NCI-H2081 (cell line): ENCODE measurements at places on chromosomes 7 and 10.

- DNase-seq: no peak
Measured at GRCh38 chr7:44845451-44845850, 2.4 kb downstream of the H2AZ2 start.

GRCh38 chr7:82904871-82905270 lies 257.8 kb downstream of the PCLO start:
- DNase-seq: no peak

- no peak for DNase-seq
Measured at GRCh38 chr10:67098461-67098860, 172.6 kb downstream of the LRRTM3 start.

DNA sequence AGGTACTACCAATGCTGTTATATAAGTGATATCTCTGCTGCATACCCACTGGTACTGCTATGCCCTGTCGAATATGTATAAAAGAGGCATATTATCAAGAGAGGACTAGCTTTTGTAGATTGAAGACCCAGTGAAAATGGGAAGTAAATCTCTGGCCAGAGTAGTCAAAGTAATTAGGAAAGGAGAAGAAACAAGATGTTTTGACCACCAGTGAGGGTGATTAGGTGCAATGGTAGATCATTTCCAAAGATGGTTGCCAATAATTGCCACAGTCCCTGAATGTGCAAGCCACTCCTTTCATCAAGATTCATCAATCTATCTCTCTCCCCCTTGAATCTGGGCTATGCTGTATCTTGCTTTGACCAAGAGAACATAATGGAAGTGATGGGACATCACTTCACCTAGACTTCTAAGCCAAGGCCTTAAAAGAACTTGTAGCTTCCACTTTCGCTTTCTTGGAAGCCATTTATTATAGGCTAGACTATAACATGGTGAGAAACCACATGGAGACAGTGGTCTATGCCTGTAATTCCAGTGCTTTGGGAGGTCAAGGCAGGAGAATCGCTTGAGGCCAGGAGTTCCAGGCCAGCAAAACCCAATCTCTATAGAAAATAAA lies 52.6 kb upstream of the ST8SIA6 start:
- DNase-seq: no peak

- no peak for DNase-seq
Measured at GRCh38 chr7:16494955-16495719, 29.6 kb upstream of the SOSTDC1 start.

GRCh38 chr7:135257790-135258189 lies 24.2 kb downstream of the STRA8 start:
- DNase-seq: no peak

DNA sequence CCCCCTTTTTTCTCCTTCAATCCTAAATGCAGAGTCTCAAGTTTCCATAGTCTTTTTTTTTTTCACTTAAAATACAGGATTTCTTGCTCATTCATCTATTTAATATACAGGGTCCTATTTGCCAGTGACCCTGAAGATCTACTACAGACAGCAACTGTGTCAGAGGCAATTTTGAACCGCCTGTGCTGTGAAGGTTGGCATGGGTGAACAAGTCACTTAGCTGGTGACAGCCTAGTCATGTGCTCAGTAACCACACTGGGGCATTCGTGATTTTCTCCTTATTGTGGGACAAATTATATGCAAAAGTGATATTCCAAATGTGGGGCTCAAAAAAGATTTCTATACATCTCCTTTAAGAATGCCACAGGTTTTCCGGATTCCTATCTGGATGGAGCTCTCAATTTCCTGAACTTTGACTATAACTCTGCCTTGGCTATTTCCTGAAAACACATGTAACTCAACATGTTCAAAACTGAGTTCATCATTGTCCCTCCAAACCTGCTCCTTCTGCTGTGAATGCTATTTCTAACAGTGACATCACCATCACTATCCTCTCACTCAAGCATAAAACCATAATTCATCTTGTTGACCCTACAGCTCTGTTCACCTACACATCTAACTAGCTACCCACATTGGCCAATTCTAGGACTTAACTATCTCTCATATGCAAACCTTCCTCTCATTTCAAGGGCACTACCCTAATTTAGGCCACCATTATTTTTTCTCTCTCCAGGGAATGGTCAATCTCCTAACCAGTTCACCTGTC lies 36.7 kb downstream of the CDK6 start:
- no peak for DNase-seq

DNA sequence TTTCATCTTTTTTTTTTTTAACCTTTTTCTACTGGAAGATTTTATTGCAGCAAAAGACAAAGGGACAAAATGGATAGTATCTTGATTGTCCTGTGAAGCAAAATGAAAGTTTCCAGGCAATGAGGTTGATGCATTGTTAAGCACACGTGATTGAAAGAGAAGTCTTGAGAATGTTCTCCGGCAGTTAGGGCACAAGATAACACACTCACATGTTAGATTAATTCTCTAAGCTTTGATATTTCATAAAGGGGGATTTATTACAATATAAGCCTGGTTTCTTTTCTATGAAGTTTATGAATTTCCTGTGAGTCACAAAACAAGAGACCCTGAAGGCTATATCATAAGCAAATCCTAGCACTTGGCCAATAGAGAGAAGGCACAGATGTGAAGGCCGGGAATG lies 93.4 kb upstream of the ARMC3 start:
- DNase-seq: no peak

DNA sequence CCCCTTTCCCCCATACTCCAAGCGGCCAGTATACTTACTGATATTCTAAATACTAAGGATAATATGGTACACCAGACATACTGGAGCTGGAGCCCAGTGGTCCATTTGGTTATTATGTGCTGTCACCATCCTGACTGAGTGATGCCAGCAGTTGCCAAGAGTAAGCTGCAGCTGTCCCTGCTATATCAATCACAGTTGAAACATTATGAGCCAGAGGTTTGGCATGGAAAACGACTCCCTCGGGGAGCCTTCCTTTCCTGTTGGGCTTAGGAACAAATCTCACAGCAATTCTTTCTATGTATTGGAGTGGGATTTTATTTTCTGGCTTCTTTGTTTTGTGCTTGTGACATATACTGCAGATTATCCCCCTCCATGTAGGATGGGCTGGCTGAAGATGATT lies 32.6 kb downstream of the STRIP2 start:
- DNase-seq: no peak

GRCh38 chr7:87217983-87218653 lies 1.4 kb downstream of the TMEM243 start:
- no peak for DNase-seq

DNA sequence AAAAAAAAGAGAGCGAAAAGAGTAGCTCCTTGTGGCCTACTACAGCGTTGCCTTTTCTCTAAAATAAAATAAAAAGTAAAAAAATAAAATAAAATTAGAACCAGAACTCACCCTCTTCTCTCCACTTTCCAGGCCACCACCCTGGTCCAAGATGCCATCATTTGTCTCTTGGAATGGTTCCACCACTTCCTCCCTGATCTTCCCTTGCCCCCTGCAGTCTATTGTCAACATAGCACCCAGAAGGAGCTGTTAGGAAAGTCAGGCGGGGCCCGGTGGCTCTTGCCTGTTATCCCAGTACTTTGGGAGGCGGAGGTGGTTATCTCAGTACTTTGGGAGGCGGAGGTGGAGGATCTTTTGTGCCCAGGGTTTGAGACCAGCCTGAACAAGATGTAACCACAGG lies 7.6 kb upstream of the GRID2IP start:
- peak; percentile 5 for DNase-seq

DNA sequence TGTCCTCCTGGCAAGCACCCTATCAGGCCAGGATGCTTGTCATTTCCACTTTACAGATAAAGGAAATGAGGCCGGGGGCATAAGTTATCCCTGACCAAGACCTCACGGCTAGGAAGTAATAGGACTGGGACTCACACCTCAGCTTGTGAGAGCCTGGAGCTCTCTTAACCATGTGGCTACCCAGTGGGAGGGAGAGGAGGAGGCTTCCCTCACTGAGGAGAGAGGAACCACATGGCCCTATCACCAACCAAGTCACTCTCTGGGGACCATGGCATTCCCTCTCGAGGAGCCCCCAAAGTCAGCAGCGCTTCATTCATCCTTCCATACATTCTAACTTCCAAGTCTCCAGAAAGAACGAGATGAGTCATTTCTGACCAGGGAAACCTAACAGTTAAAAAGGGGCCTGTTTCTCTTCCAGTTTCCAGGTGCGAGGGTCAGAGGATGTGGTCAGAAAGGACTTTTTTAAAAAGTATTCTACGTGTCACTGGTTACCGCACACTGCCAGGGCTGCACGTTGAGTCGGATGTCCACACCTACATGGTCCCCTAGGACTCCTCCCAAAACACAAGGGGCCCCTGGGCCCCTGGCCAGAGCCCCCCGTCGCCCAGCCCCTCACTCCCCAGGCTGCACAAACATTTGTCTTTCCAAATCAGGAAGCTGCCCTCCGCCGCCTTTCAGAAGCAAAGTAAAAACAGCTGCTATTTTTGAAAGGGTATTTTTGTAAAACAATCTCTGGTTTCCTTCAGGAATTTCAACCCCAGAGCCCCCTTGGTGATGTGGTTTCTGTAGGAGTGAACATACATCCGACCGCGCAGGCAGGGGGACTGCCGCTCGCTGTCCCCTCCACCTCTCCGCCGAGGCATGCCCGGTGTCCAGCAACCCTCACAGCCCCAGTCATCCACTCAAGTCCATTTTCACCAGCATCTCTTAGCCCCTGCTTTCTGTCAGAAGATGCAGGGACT lies 128.2 kb upstream of the CHST15 start:
- no peak for DNase-seq

DNA sequence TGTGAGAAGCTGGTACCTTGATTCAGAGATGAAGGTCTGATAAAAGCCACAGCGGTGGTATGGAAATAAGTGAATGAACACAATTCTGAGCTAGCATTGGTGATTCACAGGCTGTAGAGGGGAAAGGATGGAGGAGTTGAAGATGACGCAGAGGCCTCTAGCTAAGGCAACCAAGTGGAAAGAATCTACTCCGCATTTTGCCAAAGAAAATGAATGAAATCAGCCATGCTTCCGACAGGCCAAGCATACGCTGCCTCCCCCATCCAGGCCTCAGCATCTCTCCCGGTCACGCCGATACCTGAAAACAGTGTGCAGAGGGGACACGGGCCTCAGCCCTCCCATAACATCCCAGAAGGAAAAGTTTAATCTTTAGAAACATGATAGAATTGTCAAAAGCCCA lies 124.3 kb upstream of the UNC5B start:
- no peak for DNase-seq

DNA sequence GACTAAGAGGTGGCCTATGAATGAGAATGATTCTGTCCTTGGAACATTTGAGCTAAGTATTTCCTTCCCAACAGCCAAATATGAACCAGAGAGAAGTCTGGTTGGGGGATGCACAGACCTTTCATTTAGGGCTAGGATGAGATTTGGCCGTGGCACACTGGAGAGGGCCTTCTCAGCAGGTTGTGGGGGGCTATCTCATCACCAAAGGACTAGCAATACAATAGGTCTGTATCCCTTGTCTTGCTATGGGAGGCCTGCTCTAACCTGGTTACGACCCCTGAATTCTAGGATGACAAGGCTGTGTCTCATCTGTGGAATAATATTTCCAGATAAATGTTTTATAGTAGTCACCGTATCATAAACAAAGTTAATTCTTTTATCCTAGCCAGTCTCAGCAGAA lies 133.0 kb downstream of the CHRM2 start:
- no peak for DNase-seq

DNA sequence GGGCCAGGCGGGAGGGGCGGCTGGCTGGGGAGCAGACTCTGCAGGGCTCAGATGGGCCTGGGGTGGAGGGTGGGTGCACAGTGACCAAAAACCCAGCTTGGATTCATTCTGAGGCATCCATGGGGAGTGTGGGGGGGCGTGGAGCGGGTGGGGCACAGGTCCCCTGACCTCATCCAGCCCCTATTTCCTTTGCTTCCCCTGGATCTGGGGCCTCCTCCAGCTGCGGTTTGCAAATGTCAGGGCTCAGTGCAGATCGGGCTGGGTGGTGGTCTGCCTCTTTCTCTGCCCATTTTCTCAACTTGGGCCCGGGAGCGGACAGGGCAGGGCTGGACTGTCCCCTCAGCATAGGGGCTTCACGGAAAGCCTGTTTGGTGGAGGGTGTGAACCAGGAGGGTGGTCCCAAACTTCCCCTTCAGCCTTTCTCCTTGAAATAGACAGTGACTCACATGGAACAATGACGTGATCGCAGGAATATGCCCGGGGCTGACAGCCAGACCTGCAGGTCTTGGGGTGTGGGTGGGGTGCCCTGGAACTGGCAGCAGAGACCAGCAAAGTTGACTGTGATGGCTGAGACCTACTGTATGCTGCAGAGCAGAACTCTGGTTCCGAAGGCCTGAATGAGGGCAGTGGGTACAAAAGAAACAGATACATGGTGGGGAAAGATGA lies 72.9 kb upstream of the PODXL start:
- DNase-seq: no peak

DNA sequence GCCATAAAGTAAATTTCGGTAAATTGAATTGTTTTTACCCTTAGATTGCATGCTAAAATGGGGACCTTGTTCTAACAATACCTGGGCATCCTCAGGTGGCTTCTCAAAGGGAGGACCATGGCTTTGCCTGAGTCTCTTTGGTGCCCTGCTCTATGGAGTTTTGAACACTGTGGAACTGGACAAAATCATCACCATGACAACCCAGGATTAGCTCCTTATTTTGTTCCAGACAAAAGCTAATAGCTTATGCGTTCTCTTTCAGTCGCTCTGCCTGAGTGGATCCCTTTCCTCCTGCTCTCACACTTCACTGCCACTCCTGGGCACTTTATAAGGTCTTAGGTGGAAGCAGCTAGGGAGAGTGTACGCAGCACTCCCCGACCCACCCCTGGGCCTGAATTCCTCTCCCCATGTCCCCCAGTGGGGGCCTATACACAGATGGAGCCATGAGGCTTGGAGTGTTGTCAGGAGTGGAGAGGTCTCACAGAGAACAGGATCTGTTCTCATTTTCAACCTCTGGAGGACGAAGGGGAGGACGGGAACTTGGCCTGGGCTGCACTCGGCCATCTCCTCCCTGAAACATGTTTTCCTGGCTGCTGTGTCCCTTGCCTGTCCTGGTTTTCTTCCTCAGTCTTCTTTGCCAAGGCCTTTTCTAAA lies 19.0 kb downstream of the ADCYAP1R1 start:
- DNase-seq: no peak

DNA sequence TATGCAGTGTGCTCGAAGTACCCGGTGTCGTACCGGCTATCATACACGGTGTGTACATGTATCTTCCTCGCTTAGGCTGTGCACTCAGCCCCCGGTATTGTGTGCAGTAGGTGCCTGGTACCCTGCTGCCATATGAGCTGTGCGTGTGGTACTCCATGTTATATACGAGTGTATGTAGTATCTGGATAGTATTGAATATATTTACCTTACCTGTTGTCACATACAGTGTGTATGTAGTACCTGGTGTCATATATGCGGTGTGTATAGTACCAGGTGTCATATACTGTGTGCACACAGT lies 1.2 kb downstream of the ZMYND11 start:
- no peak for DNase-seq

GRCh38 chr10:110457851-110458250 lies 39.9 kb upstream of the DUSP5 start:
- DNase-seq: no peak
